ENCODE measurements at places on chromosomes 12 and 14. TPM values are rescaled to one million over a fixed set of nuclear protein-coding genes. Genes with fewer than 3 reads are reported as not detected.
A peak's percentile ranks its signal among the peaks of the same experiment; 100 is the strongest.

KLRC4 gene
- not detected for total RNA-seq

- DNase-seq: peak; percentile 2
Observed at GRCh38 chr12:48572326-48572725, 2.5 kb upstream of the LALBA start.

TAS2R42 gene
- not detected for total RNA-seq

GRCh38 chr12:19572920-19573558 lies 133.7 kb downstream of the AEBP2 start:
- DNase-seq: peak; percentile 74

ACTR6 gene
- total RNA-seq: 11.9 TPM

- DNase-seq: no peak
Observed at GRCh38 chr14:102058961-102059360, 27.9 kb downstream of the HSP90AA1 start.

- DNase-seq: no peak
Observed at GRCh38 chr12:13119826-13120225, 16.4 kb upstream of the GSG1 start.

ASCL1 gene
- not detected for total RNA-seq

All from glomerular endothelial cell (primary cell).